ENCODE measurements at places on chromosomes 12 and 14. TPM values are rescaled to one million over a fixed set of nuclear protein-coding genes. Genes with fewer than 3 reads are reported as not detected.

The SPX gene
- total RNA-seq: not detected

- DNase-seq: no peak
Observed at GRCh38 chr14:36618641-36619040, 36.2 kb upstream of the NKX2-8 start.

The APOF gene
- not detected for total RNA-seq

The OR4N5 gene
- total RNA-seq: not detected

The KLHL33 gene
- 0.15 TPM for total RNA-seq

- no peak for DNase-seq
Observed at GRCh38 chr14:72906316-72906715, 12.4 kb upstream of the DPF3 start.

The LTBR gene
- total RNA-seq: not detected

DNA sequence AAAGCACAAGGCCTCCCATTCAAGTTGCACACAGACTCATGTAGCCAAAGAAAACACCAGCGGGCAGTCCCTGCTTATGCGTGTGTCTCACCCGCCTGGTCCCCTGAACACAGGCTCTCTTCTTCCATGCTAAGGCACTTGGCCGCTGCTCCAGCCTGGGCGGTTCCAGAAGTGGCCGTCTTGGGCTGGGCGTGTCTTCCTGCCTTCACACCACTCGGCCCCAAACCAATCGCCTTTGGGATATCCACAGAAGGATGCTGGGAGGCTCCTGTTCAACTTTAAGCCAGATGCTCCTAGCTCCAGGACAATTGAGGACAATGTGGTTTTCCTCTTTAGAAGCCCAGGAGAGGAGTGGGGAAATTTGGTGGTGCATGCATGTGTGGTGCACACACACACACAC is 2.2 kb downstream of the SCARB1 start:
- no peak for DNase-seq

- no peak for DNase-seq
Observed at GRCh38 chr12:28535216-28535615, 345.0 kb downstream of the CCDC91 start.

The METAP2 gene
- total RNA-seq: 72.5 TPM

The FAM186B gene
- 0.15 TPM for total RNA-seq

- no peak for DNase-seq
Observed at GRCh38 chr14:75519826-75520728, 2.2 kb upstream of the BATF start.

The C12orf50 gene
- not detected for total RNA-seq

Data from activated CD4-positive, alpha-beta T cell treated with anti-CD3 and anti-CD28 coated beads, Interleukin-2, amount 10 ng/mL, durations not matched to agents 7 days and 5 days (primary cell).